ENCODE measurements at places on chromosomes 3 and 15. TPM values are rescaled to one million over a fixed set of nuclear protein-coding genes. Genes with fewer than 3 reads are reported as not detected.

DNA sequence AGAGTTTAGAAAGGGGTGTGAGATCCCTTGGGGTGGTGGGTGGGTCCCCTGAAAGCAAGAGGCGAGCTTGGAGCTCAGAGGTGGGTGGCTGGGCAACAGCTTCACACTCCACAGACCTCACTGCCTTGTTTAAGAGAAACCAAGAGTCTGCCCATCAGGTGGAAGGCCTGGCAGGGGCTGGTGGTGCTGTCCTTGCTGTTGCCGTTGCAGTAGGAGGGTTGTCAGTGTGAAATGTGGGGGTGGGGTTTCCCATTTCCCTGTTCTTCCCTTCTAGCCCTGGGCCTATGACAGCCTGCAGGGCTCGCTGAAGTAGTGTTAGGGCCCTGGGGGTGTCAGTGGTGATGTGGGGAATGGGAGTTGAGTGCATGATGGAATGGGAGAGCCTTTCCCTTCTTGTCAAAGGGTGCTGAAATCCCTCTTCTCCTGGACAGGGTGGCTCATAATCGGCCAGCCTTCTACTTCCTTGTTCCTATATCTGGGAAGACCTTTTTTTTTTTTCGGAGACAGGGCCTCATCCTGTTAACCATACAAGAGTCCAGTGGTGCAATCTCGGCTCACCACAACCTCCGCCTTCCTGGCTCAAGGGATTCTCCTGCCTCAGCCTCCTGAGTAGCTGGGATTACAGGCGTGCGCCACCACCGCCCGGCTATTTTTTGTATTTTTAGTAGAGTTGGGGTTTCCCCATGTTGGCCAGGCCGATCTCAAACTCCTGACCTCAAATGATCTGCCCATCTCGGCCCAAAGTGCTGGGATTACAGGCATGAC, 4.3 kb downstream of the PLEKHO2 start:
- DNase-seq = no peak
- H3K4me1 ChIP-seq = peaks cover 53% of the 10 kb centered on the region
- H3K27me3 ChIP-seq = no peaks in the 10 kb centered on the region
- no peak overlapping the region for H3K4me3 ChIP-seq
- peaks cover 29% of the 10 kb centered on the region for H3K36me3 ChIP-seq

- no peak for DNase-seq
- H3K36me3 ChIP-seq = peaks cover 20% of the 10 kb centered on the region
- no peaks in the 10 kb centered on the region for H3K4me1 ChIP-seq
- no peaks in the 10 kb centered on the region for H3K27me3 ChIP-seq
These were observed 21.2 kb downstream of the NR1D2 start for GRCh38 chr3:23966328-23966727.

GRCh38 chr3:143677430-143677829, 170.8 kb downstream of the SLC9A9 start:
- peaks cover 11% of the 10 kb centered on the region for H3K4me1 ChIP-seq
- DNase-seq = no peak
- H3K27ac ChIP-seq = no peak overlapping the region
- H3K36me3 ChIP-seq = no peaks in the 10 kb centered on the region
- no peaks in the 10 kb centered on the region for H3K27me3 ChIP-seq
- H3K4me3 ChIP-seq = no peak overlapping the region

DNA sequence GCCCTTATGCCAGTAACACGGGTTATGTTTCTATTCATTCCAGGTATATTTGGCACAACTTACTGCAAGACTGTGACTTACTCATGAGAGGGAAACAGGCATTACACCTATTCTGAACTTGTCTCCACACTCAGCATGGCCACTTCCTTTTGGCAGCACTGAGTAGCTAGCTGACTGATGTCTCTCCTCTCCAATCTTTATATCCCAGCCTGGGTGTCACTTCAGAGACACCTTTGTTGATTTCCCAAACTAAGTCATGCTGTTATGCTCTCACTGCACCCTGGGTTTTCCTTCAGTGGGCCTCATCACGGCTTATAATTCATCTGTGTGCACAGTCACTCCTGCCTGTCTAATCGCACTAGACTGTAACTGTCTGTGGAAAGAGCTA, 114.8 kb downstream of the MYLK start:
- no peak overlapping the region for H3K27ac ChIP-seq
- H3K36me3 ChIP-seq = no peaks in the 10 kb centered on the region
- peaks cover 24% of the 10 kb centered on the region for H3K27me3 ChIP-seq
- DNase-seq = no peak
- H3K4me3 ChIP-seq = no peak overlapping the region

Gene NRG4
- total RNA-seq = not detected

Gene SPATA12
- total RNA-seq = not detected

Gene IL16
- 239 TPM for total RNA-seq
